ENCODE measurements at places on chromosomes 7 and 10.

DNA sequence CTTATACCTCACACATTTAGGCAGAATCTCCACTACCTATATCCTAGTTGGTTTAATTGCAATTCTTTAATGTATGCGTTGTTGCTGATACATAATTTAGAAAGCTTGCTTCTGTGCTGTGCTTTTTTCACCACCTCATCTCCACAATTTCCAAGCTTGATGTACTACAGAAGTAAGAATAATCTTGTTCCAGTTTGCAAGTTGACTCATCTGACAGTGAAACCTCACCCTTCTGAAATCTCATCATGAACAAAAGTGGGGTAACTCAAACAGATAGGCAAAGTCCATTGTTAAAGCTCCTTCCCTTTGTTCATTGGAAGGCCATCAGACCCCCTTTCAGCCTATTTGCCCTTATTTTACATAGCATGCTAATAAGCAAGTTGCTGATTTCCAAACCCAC is 13.6 kb downstream of the EIF4EBP2 start:
- DNase-seq = no peak

- DNase-seq = no peak
Measured at GRCh38 chr10:122113161-122113944, 124.4 kb downstream of the TACC2 start.

DNA sequence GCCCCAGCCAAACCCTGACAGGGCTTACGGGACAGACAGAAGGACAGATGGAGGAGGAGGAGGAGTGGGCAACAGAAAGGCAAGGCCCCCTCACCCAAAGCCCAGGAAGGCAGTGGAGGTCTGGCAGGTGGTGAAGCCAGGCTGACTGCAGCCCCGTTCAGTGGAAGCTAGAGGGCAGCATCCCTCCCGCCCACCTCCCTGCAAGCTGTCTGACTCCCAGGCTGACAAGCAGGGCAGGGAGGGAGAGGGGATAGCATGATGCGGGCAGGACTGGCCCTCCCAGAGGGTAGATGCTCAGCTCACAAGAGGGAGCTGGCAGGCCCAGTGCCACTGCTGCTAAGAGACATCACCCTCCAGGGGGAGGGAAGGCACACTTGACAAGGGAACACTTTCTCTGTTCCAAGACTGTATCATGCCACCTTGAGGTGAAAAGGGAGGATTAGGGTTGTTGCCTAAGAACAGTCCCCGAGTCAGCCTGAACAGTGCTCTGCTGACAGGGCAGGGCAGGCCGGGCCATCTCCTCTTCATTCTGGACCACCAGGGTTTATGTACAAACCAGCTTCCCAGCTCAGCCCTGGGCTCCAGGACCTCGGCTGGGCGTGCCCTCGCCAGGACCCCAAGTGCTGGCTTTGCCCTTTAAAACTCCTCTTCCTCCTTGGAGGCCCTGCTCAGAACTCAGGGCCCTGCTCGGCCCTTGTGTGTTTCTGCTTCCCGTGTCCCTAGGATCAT is 61.8 kb downstream of the RASGEF1A start:
- no peak for DNase-seq

- peak; percentile 98 for DNase-seq
Measured at GRCh38 chr7:149284850-149285585, 23.0 kb downstream of the ZNF783 start.

DNA sequence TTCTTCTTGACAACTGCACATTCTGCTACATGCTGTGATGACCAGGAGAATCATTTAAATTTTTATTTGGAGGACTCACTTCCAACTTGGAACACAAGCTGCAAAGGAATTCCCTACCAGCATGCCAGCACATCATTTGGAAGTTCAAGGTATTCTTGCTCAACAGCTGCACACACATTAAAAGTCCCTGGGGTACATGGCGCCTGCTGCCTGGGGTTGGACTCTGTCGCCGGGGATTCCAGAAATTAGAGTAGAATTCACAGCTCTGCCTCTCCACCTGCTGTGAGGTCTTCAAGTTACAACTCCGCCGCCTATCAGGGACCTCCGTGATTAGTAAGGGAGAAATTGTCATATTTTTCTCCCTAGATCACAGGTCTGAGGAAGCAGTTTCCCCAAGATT is 1.1 kb downstream of the ZNF32 start:
- no peak for DNase-seq

GRCh38 chr7:151187409-151188251 is 580 bp upstream of the ASB10 start:
- DNase-seq = no peak

- no peak for DNase-seq
Measured at GRCh38 chr7:91898240-91898992, 17.9 kb upstream of the MTERF1 start.

DNA sequence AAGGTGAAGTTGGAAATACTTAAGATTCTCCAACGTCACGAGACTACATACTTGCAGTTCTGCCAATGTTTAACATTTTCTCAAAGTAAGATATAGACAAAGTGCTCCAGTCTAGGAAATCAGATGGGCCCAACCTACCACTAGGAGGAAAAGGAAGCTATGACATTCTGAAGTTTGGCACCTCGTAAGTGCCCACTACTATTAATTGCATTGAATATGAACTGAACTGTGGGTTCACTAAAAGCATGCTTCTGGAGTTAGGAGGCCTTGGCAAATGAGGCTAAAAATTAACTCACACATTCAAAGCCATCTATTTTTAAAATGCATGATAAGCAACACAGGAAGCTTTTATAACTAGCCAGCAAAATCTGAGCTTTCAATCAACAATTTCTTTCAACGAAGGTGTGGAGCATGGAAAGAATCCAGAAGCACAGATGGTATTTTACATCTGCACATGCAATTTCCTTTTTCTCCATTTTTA is 149.7 kb downstream of the LRRTM3 start:
- DNase-seq = no peak

DNA sequence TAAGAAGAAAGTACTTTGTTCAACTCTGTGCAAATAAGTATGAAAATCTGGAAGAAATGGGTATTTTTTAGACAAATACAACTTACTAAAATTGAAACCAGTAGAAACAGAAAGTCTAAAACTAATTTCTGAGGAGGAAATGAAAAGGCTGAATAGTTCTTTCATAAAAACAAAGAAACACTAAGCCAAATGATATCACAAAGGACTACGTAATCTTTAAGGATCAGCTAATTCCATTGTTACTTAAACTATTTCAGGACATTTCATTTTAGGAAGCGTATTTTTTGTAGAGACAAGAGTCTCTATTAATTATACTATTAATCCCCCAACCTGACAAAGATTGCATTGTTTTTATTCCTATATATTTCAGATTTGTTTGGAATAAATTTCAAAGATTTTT is 11.2 kb upstream of the CCSER2 start:
- DNase-seq = no peak

Measured in effector CD8-positive, alpha-beta T cell (primary cell).